ENCODE measurements at places on chromosomes 3 and 15. TPM values are rescaled to one million over a fixed set of nuclear protein-coding genes. Genes with fewer than 3 reads are reported as not detected.

DNA sequence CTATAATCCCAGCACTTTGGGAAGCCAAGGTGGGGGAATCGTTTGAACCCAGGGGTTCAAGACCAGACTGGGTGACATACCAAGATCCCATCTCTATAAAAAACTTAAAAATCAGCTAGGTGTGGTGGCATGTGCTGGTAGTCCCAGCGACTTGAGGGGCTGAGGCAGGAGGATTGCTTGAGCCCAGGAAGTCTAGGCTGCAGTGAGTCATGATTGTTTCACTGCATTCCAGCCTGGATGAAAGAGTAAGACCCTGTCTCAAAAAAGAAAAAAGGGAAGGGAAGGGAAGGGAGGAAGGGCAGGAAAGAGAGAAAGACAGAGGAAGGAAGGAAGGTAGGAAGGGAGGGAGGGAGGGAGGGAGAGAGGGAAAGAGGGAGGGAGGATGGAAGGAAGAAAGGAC, 133.7 kb upstream of the LRRN1 start:
- no peak for DNase-seq

ATP13A5 gene
- total RNA-seq, result 0.23 TPM

GRCh38 chr15:39242345-39242744, 338.5 kb upstream of the THBS1 start:
- no peak for DNase-seq

DNA sequence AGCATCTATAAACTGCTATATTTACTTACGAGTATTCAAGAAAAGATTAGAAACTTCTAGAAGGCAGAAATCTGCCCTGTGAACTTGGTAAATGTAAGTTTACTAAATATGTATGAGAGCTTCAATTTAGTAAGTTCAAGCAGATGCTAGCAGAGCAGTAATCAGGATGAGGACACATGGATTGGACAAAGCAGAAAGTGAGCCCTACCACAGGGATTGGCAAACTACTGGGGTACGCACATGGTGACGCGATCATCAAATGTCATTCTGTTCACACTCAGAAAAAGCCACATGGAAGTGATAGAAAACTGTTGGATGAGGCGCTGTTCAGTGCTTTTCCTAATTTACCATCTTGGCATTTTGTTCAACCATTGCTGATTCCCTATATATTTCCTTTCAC, 360.2 kb upstream of the ZNF385D start:
- DNase-seq, result no peak

CAPN3 gene
- total RNA-seq, result 2.0 TPM

DNA sequence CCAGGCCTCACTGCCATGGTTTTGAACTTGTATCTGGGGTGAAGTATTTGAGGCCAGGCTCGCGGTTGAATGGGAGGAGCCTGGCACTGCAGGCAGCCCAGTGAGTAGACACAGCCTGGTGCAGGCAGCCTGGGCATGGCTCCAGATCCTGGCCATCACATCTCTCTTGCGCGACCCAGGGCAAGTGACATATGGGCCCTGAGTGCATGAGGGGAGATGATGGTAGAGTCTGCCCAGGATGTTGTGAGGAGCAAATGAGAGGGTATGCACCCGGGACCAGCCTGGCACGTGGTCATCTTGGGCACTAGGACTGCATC, 103.5 kb downstream of the TBC1D2B start:
- no peak for DNase-seq

- no peak for DNase-seq
These were observed 105.9 kb upstream of the FAM3D start for GRCh38 chr3:58772462-58772861.

- DNase-seq, result no peak
These were observed 2.2 kb upstream of the SUCLG2 start for GRCh38 chr3:67656614-67657013.

GRCh38 chr15:67835297-67836133, 4.3 kb downstream of the RNU6-1 start:
- DNase-seq, result no peak

GP5 gene
- 0.23 TPM for total RNA-seq

GTF2E1 gene
- 59.0 TPM for total RNA-seq

IL20RB gene
- 2.9 TPM for total RNA-seq

DNA sequence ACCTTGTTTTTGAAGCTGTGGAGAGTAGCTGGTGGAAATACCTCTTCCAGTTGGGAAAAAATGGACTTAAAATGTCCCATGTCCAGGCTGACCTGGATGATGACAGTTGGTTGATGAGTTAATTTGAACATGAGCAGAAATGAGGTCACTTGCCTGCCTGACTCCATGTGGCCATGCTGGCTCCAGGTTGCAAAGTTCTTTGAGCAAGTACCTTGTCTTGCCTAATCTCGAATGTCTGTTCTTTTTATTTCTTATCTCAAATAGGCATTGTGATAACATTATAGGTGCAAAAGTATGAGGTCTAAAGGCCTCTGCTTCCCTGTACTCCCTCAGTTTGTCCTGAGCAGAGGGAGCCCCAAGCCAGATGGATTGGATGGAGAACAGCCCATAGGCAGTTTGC, 9.0 kb downstream of the MAPKBP1 start:
- no peak for DNase-seq

GRCh38 chr3:77303955-77304699, 264.2 kb downstream of the ROBO2 start:
- DNase-seq, result no peak

GRCh38 chr15:97319291-97319690, 641.2 kb upstream of the ARRDC4 start:
- no peak for DNase-seq

TMEM266 gene
- 8.1 TPM for total RNA-seq

DNA sequence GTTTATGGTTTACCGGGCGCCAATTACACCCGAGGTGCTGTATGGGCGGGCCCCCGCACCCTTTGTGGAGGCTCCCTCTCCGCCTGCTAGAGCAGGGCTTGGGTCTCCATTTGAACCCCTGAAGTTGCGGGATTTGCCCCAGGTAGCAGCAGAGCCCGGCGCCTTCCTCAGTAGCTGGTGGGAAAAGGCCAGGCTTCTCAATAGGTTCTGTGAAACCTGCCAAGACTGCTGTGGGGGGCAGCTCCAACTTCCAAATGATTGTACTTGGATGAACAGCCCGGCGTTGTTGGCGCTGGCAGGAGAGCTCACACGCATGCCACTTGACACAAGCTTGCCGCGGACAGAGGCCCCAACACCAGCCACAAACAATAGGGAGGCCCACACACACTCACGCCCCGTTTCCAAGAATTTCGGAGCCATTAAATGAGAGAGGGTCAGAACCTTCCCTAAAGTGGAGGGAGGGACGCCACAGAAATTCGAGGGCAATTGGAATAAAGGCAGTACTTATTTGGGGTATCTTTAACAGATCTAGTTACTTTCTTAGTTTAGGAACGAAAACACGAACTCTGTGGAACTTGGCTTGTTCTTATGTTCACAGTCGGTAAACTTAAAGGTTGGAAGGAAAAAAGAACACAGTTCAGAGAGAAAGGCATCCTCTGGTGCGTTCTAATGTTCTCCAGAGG, 1.4 kb downstream of the EPHB3 start:
- DNase-seq, result no peak

DNA sequence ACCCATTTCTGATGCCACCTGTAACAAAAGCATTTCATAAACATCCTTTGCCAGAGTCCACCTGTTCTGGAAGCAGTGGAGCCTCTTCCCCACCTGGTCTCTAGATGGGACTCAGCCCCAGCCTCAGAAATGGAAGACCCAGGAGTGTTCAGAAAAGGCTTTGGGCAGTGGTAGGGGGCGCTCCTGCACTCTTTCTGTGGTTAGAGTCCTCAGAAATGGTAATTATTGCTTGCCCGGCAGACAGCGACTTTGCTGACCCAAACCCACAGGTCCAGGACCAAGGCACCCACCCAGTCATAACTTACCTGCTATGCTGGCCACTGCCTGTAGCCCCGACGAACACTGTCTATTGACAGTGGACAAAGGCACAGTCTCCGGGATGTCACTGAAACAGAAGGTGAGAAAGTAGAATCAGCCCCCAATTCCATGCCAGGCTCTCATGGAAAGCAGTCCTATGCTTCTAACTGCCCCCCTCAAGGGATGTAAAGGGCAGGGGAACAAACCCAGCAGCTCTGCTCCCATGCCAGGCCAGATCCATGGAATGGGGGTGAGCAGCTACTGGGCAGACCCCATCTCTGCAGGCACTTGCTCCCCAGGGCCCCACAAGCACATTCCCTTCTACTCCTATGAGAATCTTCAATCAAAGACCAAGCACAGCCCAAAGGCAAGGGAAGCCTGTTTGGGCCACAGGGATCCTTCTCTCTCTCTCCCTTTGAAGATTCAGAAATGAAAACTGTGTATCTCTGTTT, 5.1 kb downstream of the ACAA1 start:
- peak; percentile 72 for DNase-seq

DNA sequence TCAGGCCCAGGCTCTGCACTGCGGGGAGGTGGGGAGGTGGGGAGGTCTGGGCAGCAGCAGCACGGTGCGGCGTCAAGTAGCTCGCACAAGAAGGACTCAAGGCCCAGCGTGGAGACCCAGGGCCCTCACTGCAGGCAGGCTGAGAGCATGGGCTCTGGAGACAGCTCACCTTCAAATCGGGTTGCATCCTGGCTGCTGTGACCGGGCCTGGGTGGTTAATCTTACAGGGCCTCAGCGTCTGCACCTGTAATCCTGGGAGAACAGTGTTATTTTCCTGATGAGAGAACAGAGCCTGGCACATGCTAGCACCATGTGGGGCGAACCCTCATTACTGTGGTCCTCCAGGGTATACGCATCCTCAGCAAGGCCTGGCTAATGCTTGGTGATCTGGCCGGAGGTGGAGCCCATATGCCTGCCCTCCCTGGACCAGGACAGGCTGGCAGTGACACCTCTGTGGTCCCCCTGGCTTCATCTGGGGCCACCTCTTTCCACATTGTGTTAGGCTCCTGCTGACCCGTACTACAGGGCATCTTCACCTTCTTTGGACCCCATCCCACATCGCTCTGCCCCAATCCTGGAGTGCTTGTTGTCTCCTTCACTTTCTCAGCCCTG, 55.5 kb downstream of the RGMA start:
- DNase-seq, result no peak

DNA sequence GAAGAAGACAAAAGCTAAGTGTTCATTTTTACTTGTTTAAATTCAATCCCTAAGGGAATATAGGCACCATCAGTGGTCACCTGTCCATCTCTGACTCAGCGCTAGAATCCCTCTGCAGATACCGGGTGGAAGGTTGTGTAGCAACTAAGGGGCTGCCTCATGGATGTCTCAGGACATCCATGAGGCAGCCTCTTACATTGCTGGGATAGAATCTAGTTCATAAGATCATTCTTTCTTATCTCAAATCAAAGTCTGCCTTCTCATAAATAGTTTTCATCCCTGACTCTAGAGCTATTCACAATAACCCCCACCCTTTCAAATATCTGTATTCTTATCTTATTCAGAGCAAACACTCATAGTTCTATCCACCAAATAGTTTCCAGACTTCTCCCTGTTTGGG, 38.1 kb downstream of the HSPBAP1 start:
- DNase-seq, result no peak

DNA sequence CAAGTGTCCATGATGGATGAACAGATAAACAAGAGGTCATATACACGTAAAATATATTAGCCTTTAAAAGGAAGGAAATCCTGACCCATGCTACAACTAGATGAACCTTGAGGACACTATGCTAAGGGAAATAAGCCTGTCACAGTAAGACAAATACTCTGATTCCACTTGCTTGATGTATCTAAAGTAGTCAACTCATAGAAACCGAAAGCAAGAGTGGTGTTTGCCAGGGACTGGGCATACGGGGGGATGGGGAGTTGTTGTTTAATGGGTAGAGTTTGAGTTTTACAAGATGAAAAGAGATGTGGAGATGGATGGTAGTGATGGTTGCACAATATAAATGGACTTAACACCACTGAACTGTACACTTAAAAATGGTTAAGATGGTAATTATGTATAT, 65.4 kb downstream of the C3orf70 start:
- DNase-seq, result no peak

GRCh38 chr3:15660055-15660935, 58.8 kb downstream of the BTD start:
- DNase-seq, result no peak

ROBO2 gene
- 2.5 TPM for total RNA-seq

GRCh38 chr3:170417090-170417489, 1.6 kb upstream of the CLDN11 start:
- DNase-seq, result no peak

KCNAB1 gene
- not detected for total RNA-seq

ALG1L2 gene
- 4.4 TPM for total RNA-seq

GRCh38 chr3:188594139-188594538, 440.2 kb downstream of the LPP start:
- DNase-seq, result no peak

- DNase-seq, result no peak
These were observed 15.0 kb upstream of the PLD1 start for GRCh38 chr3:171825222-171825828.

- DNase-seq, result no peak
These were observed 229.2 kb downstream of the CDIN1 start for GRCh38 chr15:36808411-36809160.

DNA sequence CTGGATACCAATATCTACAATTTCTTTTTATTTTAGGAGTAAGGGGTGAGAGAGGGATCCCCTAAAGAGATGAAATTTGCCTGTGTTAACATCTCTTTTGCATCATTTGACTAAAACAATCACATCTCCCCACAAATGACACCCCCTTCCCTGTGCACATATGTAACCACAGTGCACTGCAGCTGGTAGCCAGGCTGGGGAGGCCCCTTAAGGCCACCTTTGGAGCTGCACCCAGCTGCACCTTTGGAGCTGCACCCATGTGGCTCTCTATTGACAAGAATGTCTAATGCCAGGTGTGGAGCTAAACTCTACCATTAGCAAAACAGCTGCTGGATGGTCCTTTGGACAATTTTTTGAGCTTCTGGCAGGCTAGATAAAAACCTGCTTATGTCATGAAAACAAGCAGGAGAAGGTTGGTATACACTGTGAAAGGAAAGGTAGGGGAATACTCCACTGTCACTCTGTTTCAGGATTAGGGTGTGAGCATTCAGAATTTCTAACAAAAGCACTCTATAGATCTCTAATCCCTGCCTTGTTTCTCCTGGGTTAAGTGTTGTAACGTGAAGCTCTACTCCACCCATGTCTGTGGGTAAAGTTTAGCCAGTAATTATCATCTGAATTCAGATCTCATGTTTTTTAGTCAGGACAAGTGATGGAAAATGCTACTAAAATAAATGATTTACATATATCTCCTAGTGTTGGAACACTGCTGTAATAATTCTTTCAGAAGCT, 52.1 kb downstream of the TFG start:
- DNase-seq, result no peak

- DNase-seq, result no peak
These were observed 6.6 kb downstream of the OXTR start for GRCh38 chr3:8762607-8763377.

DNA sequence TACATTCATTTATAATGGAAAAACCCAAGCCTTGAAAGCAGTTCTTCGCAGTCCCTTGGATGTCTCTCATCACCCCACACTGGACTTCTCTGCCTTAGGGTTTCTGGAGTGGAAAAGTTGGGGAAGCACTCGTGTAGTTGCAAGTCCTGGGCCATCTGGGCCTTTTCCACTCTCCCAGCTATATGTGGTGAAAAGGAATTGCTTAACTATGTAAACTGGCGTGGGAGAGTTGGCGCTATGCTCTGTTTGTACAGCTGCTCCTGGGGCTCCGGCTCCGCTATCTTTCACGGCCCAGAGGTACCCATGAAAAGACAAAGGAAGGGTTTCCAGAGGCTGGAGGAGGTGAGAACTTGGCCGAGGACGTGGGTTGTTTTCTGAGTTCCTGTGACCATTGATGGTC, 81.1 kb upstream of the MYZAP start:
- peak; percentile 61 for DNase-seq

Measured in endothelial cell (in vitro differentiated cells).